ENCODE measurements at places on chromosomes 2 and 18. TPM values are rescaled to one million over a fixed set of nuclear protein-coding genes. Genes with fewer than 3 reads are reported as not detected.

Gene RSAD2
- 0.15 TPM for total RNA-seq

Gene SP140
- total RNA-seq = 0.24 TPM

Gene PXDN
- total RNA-seq = 13.8 TPM

Gene ITGB6
- total RNA-seq = 0.89 TPM

Gene VSNL1
- not detected for total RNA-seq

Gene CREG2
- 10.0 TPM for total RNA-seq

Gene REV1
- 10.9 TPM for total RNA-seq

Gene POMC
- not detected for total RNA-seq

Gene TUBA4B
- 0.26 TPM for total RNA-seq

Gene BCL11A
- total RNA-seq = 0.04 TPM

Gene GAREM1
- 2.2 TPM for total RNA-seq

Gene COL3A1
- 0.25 TPM for total RNA-seq

Gene SIX3
- 0.41 TPM for total RNA-seq

Gene UPP2
- not detected for total RNA-seq

Gene ALPG
- total RNA-seq = 0.15 TPM

Gene ZEB2
- 6.2 TPM for total RNA-seq

Gene TWIST2
- 19.4 TPM for total RNA-seq
